BE2C (cell line): ENCODE measurements at places on chromosomes 2 and 18.

DNA sequence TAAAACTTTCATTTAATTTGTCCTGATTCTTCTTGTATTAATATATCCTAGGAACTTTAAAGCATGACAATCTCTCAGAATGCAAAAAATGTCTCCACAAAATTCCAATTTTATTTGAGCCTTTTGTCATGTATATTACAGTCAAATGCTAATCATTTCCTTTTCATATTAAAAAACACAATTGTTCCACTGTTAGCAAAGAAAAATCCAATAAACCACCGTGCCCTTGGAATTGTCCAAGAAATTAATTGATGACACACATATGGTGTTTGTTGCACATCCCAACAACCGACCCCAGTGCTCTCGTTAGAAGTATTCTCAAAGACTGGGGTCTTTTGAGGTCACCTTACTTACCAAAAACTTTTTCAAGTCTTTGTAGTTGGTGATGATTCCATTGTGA lies 28.1 kb downstream of the GFPT1 start:
- no peak for DNase-seq

GRCh38 chr2:99857867-99858444 lies 284.4 kb downstream of the AFF3 start:
- no peak for DNase-seq

DNA sequence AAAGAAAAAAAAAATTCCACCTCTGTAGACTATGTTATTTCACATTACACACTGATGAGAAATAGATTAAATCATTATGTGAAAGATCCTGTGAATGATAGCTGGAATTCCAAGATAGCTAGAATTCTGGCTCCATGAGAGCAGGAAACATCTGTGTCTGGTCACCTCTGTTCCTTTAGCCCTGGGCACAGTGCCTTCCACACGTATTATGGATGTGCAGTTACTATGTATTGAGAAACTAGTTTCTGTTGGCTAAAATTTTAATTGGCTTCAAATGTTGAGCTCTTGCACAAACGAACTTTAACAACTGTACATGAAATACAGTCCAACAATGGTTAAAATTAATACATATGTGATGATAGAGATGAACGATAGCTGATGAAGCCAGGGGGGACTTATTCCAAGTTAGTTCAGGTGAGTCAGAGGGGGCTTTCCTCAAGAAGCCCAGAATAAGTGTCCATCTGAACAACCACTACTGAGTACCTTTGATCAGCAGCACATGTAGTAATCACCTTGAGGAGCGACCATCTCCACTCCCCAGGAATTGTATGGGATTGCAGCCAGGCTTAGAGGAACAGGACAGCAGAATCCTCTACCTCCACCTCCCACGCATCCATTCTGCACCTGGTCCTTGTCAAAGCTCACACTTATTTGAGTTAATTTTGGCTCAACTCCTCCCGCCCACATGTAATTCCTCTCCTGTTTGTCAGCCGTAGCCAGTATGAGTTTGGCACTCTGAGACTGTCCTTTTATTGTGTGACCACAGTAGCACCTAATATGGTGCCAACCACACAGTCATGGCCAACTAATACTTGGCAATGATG lies 68.6 kb downstream of the NABP1 start:
- DNase-seq, result no peak

DNA sequence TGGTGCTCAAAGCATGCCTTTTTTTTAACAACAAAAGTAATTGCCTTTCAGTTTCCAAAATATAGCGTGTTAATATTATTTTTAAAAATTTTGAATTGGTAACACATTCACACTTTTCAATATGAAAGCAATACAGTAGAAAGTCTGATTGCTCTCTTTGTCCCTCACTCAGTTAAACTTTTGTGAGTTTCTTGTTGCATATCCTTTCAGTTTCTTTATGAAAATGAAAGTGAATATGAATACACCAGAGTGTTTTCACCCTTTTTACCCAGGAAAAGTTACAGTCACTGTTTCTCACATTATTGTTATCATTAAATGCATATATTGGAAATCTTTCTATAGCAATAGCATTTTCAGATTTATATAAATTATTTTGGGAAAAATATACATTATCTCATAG lies 377.4 kb upstream of the CRIM1 start:
- no peak for DNase-seq

- DNase-seq, result peak; percentile 89
These were observed 82.5 kb downstream of the SPRED2 start for GRCh38 chr2:65349863-65350262.

- no peak for DNase-seq
These were observed 35.2 kb upstream of the MLPH start for GRCh38 chr2:237451643-237452469.

GRCh38 chr2:54477896-54478295 lies 21.8 kb downstream of the SPTBN1 start:
- no peak for DNase-seq

GRCh38 chr2:32901313-32901712 lies 45.4 kb upstream of the LTBP1 start:
- no peak for DNase-seq

GRCh38 chr2:102834523-102835273 lies 72.9 kb downstream of the TMEM182 start:
- DNase-seq, result no peak

DNA sequence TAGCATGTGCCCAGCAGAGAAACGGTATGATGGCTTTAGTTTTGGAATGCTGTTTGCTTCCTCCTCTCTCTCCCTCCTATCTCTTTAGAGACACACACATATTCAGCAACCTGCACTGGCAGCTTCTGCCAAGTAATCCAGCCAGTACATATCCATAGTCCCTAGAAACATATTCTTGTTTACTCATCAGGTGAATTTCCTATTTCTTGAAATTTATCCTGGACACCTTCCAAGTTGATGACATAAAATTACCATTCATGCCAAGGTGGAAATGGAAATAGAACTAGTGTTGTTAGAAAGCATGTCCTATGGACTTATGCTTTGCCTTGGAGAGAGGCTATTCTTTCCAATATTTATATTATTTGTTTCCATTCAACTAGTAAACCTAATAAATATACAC lies 50.9 kb upstream of the RGPD4 start:
- no peak for DNase-seq

- DNase-seq, result peak; percentile 62
These were observed 151.2 kb downstream of the ANTXR1 start for GRCh38 chr2:69164061-69164778.

DNA sequence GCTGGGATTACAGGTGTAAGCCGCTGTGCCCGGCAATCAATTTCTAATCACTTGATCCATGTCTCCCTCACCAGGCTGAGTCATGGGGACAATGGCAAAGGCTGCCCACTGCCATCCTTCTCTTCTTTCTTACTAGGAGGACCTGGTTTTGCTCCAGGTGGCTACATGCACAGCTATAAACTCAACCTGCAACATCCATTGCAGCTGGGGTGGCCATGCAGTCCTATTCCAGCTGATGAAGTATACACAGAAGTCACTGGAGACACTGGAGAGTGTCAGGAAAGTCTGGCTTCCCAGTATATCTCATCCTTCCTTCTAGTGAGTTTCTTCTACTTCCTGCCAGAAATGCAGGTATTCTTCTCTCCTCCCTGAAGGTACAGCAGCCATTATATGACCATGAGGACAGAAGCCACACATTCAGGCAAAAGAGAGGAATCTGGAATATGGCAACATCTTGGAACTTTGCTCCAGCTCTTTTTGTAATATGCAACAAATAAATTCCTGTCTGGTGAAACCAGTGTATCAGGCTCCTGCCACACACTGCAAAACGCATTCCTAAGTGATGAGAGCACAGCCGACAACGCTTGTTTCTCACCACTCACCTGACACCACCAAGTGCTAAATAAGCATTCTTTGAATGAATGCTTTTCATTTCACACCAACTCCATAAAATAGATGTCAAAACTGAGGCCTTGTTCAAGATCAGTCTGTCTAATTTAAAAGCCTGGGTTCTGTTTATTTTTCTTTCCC lies 32.3 kb downstream of the SCTR start:
- no peak for DNase-seq

DNA sequence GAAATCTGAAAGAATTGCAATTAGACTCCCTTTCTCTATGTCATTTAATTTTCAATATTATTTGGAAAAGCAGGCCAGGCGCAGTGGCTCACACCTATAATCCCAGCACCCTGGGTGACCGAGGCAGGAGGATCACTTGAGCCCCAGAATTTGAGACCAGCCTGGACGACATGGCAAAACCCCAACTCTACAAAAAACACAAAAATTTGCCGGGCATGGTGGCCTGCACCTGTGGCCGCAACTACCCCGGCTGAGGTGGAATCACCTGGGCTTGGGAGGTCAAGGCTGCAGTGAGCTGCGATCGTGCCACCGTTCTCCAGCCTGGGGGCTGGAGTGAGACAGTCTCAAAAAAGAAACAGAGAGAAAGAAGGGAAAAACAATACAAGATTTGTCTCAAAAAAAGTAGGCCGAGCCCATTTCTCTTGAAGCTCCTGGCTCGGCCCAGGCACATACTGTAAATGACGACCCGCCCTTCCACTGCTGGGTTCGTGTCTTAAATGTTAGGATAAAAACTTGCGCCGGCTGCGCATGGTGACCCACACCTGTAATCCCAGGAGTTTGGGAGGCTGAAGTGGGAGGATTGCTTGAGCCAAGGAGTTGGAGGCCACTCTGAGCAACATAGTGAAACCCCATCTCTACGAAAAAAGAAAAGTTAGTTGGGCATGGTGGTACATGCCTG lies 31.1 kb upstream of the GPC1 start:
- no peak for DNase-seq
